ENCODE measurements at places on chromosomes 2 and 18.

- no peak for DNase-seq
These were observed 12.6 kb downstream of the NOP58 start for GRCh38 chr2:202278036-202278760.

DNA sequence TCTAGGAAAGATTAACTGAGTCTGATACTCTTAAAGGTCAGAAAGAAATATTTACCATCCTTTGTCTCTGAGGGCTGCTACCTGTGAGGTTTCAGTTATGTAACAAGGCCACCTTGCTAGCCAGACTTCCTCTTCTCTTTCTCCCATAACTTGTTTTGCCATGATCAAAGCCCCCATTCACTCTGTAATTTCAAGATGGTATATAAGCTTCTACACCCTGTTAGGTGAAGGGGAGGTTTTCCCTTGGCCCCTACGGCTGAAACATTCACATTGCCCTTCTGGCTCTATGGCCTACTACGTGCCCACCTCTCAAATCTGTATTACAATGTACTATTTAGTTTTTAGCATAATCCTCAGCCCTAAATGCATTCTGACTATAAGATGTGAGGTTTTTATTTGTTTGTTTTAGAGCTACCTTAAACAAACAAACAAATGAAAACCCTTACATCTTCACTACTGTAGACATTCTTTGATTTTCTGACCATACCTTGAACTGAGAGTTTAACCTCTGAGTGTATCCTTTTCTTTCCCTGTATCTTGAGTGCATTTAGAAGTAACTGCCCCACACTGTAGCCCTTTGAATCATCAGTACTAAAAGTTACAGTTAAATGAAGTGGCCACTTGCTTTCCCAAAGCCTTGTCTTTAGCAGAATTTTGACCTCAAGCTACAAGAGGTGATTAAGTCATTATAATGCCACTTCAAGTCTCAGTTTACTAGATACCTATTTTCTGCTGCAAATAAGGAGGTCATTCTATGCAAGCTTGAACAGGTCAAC lies 332.2 kb downstream of the SOCS6 start:
- DNase-seq: no peak

GRCh38 chr2:50724837-50725236 lies 307.1 kb downstream of the NRXN1 start:
- DNase-seq: no peak

DNA sequence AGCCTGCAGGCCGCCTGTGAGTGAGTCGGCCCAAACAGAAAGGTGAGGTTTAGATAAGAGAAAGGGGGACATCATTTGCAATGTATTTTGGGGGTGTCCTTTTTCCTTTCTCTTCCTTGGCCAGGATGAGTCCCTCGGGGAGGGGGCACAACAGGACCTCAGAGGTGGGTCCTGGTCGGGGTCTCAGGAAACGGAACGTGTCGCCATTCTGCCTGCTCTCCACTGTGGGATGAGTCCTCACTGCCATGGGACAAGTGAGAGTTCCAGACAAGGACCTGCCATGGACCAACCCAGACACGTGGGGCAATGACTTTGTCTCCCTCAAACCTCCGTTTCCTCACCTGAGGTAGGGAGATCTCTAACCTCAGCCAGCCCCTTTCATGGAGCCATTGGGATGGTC lies 67.9 kb upstream of the TAF1B start:
- DNase-seq: no peak

DNA sequence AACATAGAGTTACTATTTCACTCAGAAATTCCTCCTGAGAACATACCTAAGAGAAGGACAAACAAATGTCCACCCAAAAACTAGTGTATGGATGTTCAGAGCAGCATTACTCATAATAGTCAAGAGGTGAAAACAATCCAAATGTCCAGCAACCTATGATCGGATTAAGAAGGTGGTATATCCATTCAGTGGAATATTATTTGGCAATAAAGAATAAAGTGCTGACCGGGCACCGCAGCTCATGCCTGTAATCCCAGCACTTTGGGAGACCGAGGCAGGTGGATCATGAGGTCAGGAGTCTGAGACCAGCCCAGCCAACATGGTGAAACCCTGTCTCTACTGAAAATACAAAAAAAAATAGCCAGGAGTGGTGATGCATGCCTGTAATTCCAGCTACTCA lies 182.8 kb upstream of the AGAP1 start:
- DNase-seq: no peak

- no peak for DNase-seq
These were observed 694 bp downstream of the THSD7B start for GRCh38 chr2:136766073-136766404.
